ENCODE measurements at places on chromosomes 16 and 17.
A peak's percentile ranks its signal among the peaks of the same experiment; 100 is the strongest.

- DNase-seq, result no peak
Observed at GRCh38 chr17:13569398-13570123, 32.2 kb downstream of the HS3ST3A1 start.

DNA sequence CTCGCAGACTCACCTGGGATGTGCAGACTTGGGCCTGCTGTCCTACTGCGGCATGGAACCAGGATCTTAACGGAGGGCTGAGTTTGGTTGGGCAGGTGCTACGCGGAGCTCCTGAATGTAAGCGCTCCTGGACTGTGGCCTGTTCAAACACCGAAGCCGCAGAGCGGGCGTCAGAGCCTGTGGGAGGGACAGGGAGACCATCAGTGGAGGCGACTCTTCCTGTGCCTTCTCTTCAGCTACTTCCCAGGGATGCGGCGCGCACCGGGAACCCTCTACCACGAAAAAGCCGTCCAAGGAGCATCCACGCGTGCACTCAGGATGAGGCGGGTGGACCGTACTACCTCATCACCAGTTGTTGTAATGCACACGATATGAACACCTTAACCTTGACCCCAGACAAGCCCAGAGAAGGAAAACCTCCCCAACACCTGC lies 2.0 kb downstream of the USP36 start:
- no peak for DNase-seq

GRCh38 chr16:18833707-18834505 lies 32.6 kb upstream of the ARL6IP1 start:
- no peak for DNase-seq

- no peak for DNase-seq
Observed at GRCh38 chr16:22692034-22692433, 121.9 kb upstream of the HS3ST2 start.

DNA sequence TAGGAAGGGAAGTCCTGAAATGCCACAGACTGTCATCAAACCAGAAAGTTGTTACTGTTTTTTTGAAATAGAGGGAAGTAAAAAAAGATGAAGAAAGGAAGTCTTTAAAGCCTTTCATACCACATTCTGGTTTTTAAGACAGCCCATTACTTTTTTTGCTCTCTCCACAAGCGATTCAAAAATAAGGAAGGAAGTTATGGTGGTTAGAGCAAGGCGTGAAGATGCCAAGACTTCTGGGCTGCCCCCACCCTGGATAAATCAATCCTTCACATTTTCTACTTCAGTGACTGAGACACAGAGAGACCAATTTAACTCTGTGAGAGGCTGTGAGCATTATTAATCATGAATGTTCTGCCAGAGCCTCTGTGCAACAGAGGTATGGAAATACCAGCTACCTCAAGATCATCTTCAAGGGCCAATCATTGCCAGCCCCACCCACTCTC lies 82.3 kb upstream of the BCAR1 start:
- peak; percentile 49 for DNase-seq

DNA sequence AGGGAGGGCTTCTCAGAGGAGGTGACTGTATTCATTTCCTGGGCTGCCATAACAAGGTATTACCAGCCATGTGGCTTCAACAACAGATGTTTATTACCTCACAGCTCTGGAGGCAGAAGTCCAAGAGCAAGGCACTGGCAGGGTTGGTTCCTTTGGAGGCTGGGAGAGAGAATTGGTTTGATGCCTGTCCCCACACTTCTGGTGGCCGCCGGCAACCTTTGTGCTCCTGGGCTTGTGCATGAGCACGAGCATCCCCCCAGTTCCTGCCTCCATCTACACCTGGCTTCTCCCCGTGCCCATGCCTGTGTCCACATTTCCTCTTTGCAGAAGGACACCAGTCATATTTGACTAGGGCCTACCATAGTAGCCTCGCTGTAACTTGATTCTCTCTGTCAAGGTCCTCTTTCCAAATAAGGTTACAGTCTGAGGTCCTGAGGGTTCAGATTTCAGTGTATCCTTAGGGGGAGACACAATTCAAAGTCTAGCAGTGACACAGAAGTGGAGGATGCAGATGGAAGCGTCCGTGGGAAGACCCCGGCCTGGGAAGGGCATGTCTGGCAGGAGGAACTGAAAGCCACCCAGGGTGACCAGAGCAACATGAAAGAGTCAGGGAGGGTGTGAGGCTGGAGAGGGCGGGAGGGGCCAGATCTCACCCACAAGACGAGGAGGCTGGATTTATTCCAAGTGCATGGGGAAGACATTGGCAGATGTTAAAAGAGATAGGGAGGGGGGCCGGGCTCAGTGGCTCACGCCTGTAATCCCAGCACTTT lies 188.2 kb upstream of the HSBP1 start:
- no peak for DNase-seq

GRCh38 chr16:11141409-11142260 lies 114.4 kb downstream of the SOCS1 start:
- no peak for DNase-seq

DNA sequence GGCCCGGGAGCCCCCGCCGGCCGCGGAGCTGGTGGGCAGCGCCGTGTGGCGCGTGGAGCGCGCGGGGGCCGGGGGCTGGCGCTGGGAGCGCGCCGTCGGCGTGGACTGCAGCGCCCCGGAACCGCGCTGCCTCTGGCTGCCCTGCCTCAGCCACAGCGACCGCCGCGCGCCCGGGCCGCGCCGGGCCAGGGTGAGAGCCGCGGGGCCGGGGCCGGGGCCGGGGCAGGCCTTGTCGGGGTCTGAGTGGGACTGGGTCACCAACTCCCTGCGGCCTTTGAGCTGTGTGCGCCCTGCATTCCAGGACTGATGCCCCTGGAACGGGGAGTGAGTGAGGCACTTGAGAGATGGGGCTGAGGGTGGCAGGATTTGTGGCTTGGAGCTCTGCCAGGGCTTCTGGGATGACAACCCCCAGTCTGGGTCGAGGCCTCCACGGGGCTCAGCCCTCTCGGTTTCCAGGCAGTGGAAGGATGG lies 25.7 kb downstream of the ARHGAP23 start:
- DNase-seq, result no peak

DNA sequence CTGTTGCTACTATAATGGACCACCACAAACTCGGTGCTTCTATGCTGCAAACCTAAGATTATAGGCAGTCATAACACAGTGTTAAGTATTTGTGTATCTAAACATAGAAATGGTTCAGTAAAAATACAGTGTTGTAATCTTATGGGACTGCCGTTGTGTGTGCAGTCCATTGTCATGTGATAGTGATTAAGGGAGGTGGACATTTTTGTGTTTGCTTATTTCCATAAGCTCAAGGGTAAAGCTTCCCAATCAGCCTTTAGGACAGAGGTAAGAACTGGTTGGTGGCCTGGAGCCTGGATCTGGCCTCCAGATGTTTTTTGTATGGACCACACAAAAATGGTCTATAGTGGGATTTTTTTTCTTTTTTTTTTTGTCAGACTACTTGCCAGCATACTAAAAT lies 29.9 kb downstream of the WWOX start:
- DNase-seq, result no peak

DNA sequence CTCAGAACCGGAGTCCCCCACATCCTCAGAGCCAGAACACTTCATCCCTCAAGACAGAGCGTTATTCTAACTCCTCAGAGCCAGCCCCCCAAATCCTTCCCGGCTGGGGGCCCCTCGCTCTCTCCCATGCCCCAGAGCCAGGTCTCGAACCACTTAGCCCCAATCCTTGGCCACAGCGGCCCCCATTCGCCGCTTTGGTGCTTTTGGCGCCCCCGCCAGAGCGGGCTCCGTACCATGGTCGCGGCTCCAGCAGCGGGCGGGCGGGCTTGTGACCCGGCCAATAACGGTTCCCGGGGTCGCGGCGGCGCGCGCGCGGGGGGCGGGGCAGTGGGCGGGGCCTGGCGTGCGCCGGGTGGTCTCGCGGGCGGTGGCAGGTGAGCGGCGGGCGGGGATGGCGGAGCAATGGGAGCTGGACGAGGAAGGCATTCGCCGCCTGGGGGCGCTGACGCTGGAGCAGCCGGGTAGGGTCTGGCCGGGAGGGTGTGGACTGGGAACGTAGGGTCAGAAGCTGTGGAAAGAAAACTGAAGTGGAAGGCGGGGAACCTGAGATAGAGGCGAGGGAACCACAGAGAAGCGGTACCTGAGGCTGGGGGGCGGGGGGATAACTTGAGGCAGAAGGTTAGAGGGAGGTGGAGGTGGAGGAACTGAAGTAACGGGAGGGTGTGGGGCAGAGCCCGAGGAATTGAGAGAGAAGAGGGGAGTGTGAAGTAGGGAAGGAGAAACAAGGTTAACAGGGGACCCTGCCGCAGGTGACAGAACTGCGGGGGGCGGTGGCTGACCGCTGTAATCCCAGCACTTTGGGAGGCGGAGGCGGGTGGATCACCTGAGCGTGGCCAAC lies at the start of the genes KCTD19 and LRRC36:
Gene KCTD19 (minus strand): TSS at position 270 of the 838 bp plus-strand sequence. CDS start 34 bp downstream, at position 236.
Gene LRRC36 (plus strand): TSS at position 344 of the 838 bp plus-strand sequence. CDS start 48 bp downstream, at position 392.
- no peak for DNase-seq

DNA sequence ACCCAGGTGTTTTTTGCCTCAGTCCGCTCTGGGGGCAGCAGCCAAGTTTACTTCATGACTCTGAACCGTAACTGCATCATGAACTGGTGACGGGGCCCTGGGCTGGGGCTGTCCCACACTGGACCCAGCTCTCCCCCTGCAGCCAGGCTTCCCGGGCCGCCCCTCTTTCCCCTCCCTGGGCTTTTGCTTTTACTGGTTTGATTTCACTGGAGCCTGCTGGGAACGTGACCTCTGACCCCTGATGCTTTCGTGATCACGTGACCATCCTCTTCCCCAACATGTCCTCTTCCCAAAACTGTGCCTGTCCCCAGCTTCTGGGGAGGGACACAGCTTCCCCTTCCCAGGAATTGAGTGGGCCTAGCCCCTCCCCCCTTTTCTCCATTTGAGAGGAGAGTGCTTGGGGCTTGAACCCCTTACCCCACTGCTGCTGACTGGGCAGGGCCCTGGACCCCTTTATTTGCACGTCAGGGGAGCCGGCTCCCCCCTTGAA lies 2.1 kb upstream of the C17orf107 start:
- DNase-seq, result no peak

DNA sequence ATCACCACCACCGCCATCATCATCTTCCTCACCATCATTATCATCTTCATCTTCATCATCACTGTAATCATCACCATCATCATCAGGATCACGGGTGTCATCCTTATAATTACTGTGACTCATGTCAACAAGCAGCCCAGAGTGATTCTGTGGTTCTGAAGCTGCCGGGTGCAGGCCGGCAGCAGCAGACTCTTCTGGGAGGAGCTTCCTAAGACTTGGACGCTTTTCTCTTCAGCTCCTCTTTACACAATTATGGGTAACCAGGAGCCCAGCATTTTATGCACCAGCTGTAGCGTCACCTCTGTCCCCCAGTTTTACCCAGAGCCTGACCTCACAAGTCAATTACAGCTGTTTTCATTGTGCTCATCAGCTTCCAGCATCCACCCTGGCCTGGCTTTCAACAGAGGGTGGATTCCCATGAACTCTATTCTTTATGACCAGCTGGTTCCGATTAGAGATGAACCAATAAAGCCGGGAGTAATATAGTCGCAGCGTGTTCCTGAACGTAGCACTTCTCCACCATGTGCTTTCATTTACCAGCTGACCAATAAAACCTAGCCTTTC lies 275.8 kb downstream of the FOXL1 start:
- DNase-seq, result no peak

- DNase-seq, result no peak
Observed at GRCh38 chr16:58343562-58343961, 48.7 kb upstream of the GINS3 start.

GRCh38 chr16:46691726-46692125 lies 2.3 kb downstream of the ORC6 start:
- DNase-seq, result no peak

DNA sequence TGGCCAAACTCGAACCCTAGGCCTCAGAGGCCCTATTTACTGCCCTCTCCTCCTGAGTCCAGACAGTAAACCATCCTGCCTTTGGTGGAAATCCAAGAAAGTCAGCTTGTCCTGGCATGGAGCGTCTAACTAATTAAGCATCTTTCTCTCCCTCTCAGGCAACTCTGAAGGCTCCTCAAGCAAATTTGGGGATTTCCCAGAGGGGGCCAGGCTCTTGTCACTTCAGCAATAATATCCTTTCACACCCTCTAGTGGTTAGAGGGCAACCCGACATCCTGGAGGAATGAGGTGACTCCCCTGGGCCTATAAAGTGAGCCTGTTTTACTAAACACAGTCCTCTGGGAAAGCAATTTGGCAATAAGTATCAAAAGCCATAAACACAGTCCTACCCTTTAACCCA lies 60.4 kb downstream of the NOG start:
- DNase-seq, result no peak

GRCh38 chr17:82056729-82057621 lies 5.3 kb downstream of the GPS1 start:
- DNase-seq, result no peak

- DNase-seq, result no peak
Observed at GRCh38 chr17:29753845-29754439, 131.2 kb upstream of the CORO6 start.

DNA sequence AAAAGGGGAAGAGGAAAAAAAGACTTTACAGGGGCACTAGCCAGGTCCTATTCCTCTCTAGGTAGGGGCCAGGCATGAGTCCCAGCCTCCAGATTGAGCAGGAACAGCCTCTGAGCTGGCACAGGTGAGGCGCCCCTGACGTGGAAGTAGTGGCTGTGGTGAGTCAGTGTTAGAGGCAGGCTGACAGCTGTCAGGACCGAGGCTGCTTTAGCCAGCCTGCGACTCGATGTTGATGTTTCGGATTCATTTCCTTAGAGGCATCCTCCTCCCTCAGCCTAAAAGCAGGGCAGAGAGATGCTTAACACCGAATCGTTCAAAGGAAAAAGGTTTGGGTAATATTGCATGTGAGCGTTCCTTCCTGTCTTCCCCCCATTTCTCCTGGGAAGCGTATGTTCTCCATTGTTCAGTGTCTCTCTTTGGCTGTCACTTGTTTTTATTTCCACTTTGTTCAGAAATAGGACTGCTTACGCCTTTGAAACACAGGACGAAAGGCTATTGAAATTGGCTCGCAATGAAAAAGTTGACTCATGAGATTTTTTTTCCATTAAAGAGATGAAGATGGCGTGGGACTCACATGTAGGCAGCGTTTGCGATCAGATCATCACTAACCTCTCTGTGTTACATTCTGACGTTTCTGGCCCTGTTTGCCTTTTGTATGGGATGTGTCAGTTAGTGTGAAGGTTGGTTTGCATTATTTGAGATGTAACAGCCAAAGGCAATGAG lies 1.3 kb downstream of the KIAA0513 start:
- DNase-seq, result no peak

Data from SIG-M5 (cell line).